Activated CD4-positive, CD25-positive, alpha-beta regulatory T cell treated with anti-CD3 and anti-CD28 coated beads, Interleukin-2, amount 50 U/mL, for 16 hours (primary cell): ENCODE measurements at places on chromosomes 1 and 21.

DNA sequence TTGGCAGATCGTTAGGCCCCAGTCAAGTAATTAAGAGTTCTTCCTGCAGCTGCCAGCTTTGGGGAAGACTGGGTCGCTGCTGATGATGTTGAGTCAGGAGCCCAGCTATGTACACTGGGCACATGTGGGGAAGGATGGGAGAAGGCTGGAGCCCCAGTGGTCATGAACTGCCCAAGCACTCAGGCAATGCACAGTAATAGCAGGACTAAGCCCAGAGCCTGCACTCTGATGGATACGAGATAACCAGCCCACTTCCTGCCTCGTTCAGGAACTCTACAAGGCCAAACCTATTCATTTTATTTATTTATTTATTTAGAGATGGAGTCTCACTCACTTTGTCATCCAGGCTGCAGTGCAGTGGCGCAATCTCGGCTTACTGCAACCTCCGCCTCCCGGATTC, 81.1 kb upstream of the BTG3 start:
- DNase-seq = no peak

GRCh38 chr1:174990382-174990999, 9.3 kb upstream of the CACYBP start:
- DNase-seq = no peak

DNA sequence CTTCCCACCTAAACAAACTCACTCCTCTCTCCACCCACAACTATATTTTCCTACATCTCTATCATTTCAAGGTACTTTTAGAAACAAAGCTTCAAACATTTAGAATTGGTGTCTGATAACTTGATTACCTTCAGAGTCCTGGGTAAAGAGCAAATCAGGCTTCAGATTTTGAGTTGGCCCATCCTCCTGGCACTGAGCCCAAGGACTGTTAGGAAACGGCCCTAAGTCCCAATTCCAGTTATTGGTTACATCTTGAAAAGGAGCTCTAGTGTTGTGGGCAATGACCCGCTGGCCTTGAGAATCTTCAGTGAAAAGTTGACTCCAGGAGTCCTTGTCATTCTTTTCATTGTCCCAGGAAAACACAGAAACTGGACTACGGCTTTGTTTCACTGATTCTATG, 15.1 kb downstream of the MTFR1L start:
- DNase-seq = no peak

DNA sequence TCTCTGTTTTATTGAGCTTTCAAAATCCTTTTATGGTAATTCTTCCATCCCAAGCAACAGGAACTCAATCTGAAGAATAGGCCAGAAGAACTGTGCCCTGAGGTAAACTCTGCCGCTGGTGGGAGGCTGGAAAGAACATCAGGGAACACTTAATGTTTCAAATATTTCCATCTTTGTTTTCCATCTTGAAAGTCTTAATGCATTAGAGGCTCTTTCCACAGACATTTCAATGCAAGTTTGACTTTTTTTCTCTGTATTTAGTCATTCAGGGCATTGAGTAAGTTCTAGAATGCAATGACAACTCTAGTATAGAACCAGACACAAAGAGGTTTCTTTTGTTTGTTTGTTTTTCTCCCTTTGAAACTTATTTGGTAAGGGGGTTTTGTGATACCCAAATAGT, 61.5 kb downstream of the KIAA0040 start:
- no peak for DNase-seq

GRCh38 chr21:26847921-26848320, 2.7 kb upstream of the ADAMTS1 start:
- DNase-seq = no peak

DNA sequence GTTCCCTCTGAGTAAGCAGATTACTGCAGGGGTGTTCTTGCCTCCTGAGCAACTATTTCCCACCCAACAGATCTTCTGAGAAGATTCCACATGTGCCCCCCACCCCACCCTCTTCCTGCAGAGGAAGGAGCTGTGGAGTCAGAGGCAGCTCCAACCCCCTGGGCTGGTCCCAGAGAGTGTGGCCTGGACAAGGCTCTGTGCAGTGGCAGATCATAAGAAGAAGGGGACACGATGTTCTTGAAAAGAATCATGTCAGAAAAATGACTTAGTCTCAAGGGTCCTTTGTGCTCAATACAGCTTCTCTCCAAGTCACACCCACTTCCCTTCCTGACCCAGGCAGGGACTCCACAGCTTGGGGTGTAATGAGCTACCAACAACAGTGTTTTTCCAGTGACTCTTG, 95.2 kb downstream of the SYF2 start:
- no peak for DNase-seq

DNA sequence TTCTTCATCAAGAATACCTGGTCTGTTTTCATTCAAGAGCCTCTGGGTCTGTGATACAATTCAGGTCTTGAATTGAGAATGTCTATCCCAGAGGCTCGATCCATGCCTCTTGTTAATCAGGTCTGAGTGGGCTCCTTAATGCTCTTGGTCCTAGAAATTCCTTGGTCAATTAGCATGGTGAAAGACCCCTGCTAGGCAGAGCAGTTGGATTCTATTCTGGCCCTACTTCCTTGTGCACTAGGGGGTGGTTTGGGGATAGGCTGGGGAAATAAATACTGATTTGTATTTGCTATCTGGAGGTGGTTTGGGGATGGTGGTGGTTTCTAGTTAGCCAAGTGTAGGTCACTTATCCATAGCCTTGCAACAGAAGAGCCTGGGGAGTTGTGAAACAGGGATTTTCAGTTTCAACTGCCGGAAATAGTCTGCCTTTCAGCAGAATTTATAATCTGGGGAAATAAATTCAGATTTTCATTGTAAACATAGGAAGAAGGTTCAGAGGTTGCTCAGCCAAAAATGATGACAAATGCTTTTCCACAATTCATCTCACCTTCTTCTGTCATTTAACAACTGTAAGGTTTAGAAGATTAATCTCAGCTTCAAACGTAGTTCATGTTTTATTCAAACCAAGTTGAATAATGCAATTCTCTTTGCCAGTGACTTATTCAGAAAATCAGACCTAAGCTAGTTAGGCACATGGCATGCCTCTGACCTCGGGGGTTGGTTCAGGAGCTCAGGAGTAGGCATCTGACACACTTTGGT, 22.2 kb upstream of the SCAF4 start:
- no peak for DNase-seq

- no peak for DNase-seq
These were observed at the start of gene EPHB2 for GRCh38 chr1:22710701-22711049. Gene EPHB2 (plus strand): TSS chr1:22710839. CDS start chr1:22710983, 144 bp downstream.

GRCh38 chr1:10873189-10873588, 76.7 kb upstream of the CASZ1 start:
- no peak for DNase-seq
